HFF-Myc (cell line): ENCODE measurements at places on chromosomes 2 and 18.

GRCh38 chr2:225735844-225736243 lies 336.3 kb downstream of the NYAP2 start:
- DNase-seq, result peak; percentile 57

DNA sequence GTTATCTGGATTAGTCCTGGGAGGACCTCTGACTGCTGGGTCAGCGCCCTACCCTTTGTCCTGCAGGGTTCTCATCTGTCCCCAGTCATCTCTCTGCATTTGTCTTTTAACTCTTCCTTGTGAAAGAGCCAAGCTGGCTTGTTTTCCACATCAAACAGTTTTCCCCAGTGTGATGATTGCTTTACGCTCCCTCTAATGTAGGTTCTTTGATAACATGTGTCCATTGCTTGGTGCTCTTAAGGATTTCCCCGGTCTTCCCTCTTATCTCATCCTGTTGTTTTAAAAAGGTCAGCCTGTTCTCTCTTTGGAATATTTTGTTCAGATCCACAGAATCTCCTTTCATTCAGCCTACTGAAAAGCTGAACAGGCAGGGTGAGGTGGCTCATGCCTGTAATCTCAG lies 792.1 kb upstream of the RAB6C start:
- DNase-seq, result no peak

GRCh38 chr2:28173377-28173776 lies 219.3 kb upstream of the FOSL2 start:
- no peak for DNase-seq

DNA sequence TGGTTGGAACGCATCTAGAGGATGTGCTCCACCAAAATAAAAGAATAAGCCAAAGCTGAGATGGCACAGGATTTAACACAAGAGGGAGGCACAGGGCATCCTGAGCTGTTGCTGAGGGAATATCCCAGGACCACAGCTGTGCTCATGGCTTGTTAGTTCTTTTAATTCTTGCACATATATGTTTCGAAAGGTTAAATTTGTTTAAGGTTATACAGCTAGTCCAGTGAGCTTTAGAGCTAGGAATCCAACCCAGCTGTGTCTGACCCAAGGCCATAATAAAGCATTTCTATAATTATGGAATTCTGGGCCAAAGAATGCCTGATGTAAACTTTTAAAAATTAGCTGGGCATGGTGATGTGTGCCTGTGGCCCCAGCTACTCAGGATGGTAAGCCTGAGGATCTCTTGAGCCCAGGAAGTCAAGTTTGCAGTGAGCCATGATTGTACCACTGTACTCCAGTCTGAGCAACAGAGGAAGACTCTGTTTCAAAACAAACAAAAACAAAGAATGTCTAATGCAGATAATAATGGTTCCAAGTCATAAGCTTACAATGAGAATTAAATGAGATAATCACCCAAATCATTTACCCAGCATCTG lies 66.4 kb upstream of the CCBE1 start:
- DNase-seq, result no peak

DNA sequence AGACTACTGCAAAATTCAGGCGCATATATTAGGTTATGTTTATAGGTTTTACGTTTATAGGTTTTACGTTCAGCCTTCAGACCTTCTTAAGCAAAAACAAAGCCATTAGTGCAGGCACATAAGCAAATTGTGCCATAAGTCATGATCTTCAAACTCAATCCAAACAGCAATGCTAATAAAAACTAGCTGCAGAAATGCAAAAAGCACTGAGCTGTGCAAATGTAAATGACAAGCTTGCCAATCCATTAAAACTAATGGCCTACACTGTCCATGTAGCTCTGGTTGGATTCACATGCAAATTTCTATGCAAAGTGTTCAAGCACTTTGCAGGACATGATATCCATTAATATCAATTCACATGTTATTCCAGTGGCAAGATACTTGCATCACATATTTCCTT lies 50.9 kb downstream of the LRPPRC start:
- DNase-seq, result no peak

DNA sequence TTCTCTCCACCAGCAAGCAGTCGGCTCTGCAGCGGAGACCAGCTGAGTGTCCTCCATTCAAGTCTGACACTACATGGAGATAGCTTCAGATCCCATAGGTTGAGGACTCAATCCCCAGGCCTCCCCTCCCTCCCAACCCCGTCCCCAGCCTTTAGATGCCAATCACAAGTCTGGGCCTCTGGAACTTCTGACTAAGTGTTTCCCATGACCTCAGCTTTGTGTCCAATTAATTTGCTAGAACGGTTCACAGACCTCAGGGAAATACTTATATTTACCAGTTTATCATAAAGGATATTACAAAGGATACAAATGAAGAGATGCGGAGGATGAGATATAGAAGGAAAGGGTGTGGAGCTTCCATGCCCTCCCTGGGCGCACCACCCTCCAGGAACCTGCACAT lies 77.4 kb downstream of the MERTK start:
- DNase-seq, result no peak

GRCh38 chr2:65370387-65371073 lies 61.9 kb downstream of the SPRED2 start:
- DNase-seq, result no peak

DNA sequence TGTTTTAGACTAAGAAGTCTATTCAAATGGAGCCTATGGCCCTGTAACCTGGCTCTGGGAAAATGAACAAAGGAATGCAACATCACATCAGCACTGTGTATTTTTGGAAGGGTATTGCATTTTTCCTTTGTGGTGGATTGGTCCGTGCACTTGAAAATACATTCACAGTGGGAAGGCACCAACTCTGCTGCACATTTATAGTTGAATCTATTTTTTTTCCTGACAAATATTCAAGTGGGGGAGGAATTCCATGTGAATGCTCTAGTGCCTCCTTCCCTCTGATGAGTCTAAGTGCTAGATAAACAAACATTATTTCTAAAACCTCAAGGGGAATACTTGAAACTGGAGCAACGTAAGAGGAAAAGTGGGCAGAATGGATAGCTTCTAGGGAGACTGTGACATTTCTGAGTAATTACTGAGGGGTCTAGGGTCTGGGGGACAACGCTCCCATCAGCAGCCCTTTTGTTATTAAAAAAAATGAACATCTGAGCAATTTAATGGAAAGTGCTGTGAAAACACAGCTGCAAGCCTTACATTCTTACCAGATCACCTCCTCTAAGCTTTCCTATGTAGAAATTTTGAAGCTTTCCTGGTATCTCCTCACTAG lies 208.2 kb downstream of the SLC8A1 start:
- no peak for DNase-seq

DNA sequence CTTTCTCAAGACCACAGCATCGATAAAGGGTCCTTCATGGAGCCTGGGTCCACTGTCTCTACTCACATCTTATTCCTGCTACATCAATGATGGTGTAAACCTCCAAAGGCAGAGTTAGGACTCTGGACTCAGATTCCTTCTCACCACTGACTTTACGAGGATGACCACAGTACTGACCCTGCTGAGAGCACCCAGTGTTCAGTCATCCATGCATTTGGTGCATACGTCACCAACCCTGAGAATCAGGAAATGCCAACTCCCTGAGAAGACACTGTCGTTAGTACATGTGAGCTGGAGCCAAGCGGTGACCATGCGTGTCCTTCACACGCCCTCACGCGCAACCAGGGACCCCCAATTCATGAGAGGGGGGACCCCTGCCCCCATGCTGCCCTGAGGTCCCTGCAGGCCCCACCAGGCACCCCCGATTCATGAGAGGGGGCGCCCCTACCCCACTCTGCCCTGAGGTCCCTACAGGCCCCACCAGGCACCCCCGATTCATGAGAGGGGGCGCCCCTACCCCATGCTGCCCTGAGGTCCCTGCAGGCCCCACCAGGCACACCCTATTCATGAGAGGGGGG lies 178.4 kb upstream of the TPO start:
- no peak for DNase-seq

GRCh38 chr18:77065221-77065981 lies 67.2 kb downstream of the MBP start:
- DNase-seq, result peak; percentile 75

- no peak for DNase-seq
These were observed 423.7 kb downstream of the TXNL1 start for GRCh38 chr18:56214706-56215105.

DNA sequence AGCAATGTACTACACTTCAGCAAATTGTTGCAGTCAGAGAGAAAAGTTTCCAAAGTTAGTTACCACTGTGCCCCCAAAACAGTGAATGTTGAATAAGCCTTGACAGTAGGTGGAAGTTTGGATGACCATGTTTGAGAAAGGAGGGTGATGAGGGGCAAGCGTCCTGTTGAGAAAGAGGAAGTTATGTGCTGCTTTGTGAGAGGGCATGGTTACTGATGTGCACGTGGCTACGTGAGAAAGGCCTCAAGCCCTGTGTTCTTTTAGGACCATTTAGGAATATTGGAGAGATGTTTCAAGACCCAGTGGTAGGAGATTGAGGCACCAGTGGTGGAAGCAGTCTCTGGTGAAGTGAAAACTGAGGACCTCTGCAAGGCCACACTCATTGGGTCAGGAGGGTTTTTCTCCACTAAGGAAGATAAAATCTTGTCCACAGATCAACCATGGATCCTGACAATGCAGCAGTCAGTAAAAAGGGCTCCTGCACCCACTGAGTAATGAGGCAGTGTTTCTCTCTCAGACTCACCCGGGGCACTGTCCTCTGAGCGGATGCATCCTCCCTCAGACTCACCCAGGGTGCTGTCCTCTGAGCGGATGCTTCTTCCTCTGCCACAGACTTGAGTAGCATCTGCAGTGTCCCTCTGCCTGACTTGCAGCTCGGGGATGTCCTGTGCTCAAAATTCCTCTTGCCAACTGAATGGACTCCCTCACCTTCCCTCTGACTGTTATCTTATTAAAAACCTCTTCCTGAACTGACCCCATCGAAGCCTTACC lies 34.7 kb upstream of the ACTR3 start:
- DNase-seq, result no peak

DNA sequence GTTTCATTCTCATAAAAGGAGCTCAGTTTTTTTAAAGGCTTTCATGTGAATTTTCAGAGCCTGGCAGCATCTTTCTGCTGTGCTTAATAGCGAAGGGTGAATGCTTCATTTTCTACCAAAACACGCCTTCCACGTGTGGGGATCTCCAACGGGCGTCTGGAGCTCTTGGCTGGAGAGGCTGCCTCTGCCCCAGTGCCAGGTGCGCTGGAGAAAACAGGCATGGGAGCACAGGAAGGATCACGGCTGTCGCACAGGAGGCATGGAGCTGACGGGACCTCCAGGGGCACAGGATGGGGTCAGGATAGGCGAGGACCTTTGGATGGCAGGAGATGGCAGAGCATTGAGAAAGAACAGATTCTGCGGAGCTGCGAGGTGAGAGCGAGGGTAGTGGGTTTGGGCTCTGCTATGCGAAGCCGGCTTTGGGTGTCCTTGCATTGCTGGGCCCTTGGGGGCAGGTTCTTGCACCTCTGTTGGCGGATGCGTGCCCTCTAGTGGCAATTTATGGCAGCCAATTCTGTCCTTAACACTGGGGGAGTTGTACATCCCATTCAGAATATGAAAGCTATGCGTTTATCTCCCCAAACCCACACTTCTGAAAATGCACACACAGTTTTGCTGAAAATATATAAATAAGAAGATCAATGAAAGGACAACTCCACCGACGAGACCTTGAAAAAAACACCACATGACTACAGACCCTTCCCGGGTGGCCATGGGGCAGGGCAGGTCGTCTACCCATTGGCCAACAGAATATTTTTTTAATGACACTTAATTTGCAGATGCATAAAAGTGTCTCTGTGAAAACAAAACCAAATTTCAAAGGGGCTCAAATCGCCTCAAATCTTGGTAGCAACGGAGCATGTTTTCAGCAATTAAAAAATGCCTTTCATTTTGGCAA lies 90.4 kb upstream of the SLC35G4 start:
- DNase-seq, result no peak

- DNase-seq, result no peak
These were observed 58.8 kb downstream of the C2orf74 start for GRCh38 chr2:61220768-61221167.

- no peak for DNase-seq
These were observed 142.8 kb downstream of the TMEM17 start for GRCh38 chr2:62363166-62363565.

- DNase-seq, result no peak
These were observed 15.7 kb downstream of the FAM98A start for GRCh38 chr2:33583194-33583938.

GRCh38 chr18:49519101-49519971 lies 32.3 kb upstream of the C18orf32 start:
- DNase-seq, result no peak

- no peak for DNase-seq
These were observed 15.5 kb upstream of the CLASP1 start for GRCh38 chr2:121664713-121665112.

DNA sequence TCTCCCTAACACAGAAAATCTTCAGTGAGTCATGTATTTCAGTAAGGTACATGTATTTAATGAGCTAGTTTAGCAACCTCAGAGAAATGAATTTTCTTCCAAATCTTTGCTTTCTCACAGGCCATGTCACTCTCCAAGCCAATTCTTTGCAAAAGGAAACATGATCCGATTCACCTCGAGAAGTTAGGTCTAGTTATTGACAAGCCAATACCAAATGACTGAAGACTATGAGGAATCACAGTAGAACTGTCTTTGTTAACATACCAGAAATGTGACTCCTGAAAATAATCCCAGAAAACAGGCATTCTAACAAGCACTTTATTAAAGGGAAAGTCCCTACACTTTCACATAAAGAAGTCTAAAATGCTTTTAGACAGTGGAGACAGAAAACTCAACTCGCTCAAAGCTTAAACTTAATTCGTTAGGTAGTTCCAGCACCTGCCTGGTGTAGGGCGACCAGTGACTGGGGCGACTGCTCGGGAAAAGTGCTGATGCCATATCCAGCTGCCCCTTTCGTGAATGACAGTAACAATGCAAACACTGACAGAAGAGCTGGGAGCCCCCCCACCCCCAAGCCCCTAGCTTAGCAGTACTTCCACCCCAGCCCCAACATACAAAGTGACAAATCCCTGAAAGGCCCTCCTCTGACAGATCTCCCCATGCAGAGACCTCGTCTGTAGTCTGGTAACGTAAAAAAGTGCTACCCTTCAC lies 1.8 kb downstream of the MEMO1 start:
- DNase-seq, result no peak

DNA sequence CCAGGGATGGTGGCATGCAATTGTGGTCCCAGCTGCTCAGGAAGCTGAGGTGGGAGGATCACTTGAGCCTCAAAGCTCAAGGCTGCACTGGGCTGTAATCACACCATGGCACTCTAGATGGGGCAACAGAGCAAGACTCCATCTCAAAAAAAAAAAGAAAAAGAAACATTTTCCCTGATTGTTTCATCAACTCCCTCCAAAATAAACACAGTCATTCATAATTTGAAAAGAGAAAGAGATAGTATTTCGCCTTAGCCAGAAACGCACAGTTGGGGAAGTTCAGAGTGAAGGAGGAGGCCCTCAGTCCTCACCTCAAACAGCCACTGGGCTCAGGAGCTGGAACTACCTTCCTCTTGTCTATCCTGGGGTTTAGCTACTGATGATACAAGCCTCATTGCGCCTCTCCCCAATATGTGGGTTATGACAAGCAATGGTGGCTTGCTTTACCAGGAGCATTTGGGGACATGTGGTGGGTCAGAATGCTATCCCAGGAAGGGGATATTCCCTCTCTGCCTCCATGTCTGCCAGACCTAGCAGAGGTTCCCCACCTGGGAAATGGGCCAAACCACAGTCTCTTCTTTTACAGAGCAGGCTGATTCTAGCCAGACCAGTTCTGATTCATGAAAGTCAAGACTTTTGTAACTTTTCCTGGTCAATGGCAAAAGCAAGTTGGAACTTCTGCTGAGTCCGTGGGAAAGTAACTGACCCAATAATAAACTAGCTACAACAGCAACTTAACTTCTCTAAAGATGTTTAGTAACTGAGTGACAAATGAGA lies 22.2 kb upstream of the TMEM87B start:
- peak; percentile 56 for DNase-seq

- no peak for DNase-seq
These were observed 4.5 kb downstream of the RAB31 start for GRCh38 chr18:9712611-9713010.
